ENCODE measurements at places on chromosomes 7 and 10. TPM values are rescaled to one million over a fixed set of nuclear protein-coding genes. Genes with fewer than 3 reads are reported as not detected.

Gene TRIM4
- 38.0 TPM for polyA plus RNA-seq

Gene STEAP4
- polyA plus RNA-seq = 3.3 TPM

Gene ABCC2
- polyA plus RNA-seq = 12.9 TPM

Gene ZNF804B
- 0.64 TPM for polyA plus RNA-seq

Gene KLF14
- 0.99 TPM for polyA plus RNA-seq

Gene ST8SIA6
- 1.5 TPM for polyA plus RNA-seq

Gene HTR5A
- not detected for polyA plus RNA-seq

Gene NACAD
- polyA plus RNA-seq = 9.1 TPM

Gene SCIN
- polyA plus RNA-seq = 136 TPM

Gene DYDC1
- polyA plus RNA-seq = 0.54 TPM

Gene SORCS3
- 4.4 TPM for polyA plus RNA-seq

Gene SFTPD
- 1.5 TPM for polyA plus RNA-seq

Gene CRPPA
- 4.0 TPM for polyA plus RNA-seq

Gene AKR1C3
- polyA plus RNA-seq = 8.6 TPM

Gene DIP2C
- polyA plus RNA-seq = 20.7 TPM

Gene EPDR1
- polyA plus RNA-seq = 22.2 TPM

Gene MINPP1
- polyA plus RNA-seq = 36.8 TPM

Gene NRAP
- not detected for polyA plus RNA-seq

Gene SHH
- polyA plus RNA-seq = 0.22 TPM

Gene DRGX
- 0.06 TPM for polyA plus RNA-seq

Gene ADIRF
- 13.9 TPM for polyA plus RNA-seq

Gene ADRA2A
- polyA plus RNA-seq = 0.45 TPM

Gene PDSS1
- 10.5 TPM for polyA plus RNA-seq

Gene C10orf53
- not detected for polyA plus RNA-seq

Gene AKR1B15
- not detected for polyA plus RNA-seq

Gene DYDC2
- polyA plus RNA-seq = 0.95 TPM

Gene NEUROD6
- not detected for polyA plus RNA-seq

Gene YKT6
- 82.2 TPM for polyA plus RNA-seq

Gene PDZD7
- 1.3 TPM for polyA plus RNA-seq

Gene PBLD
- 93.2 TPM for polyA plus RNA-seq

Gene HGF
- 1.3 TPM for polyA plus RNA-seq

Gene SDK1
- polyA plus RNA-seq = 8.4 TPM

Gene DGKB
- 5.4 TPM for polyA plus RNA-seq

Gene SGCE
- 115 TPM for polyA plus RNA-seq

Gene TAC1
- polyA plus RNA-seq = 1.0 TPM

Gene SPDYE16
- polyA plus RNA-seq = 1.6 TPM

Gene NYAP1
- polyA plus RNA-seq = 1.6 TPM

Gene C1QL3
- 1.2 TPM for polyA plus RNA-seq

Gene SKIDA1
- 3.7 TPM for polyA plus RNA-seq

Gene RBP3
- polyA plus RNA-seq = 0.04 TPM

Gene PROSER2
- polyA plus RNA-seq = 7.8 TPM

Gene MMD2
- polyA plus RNA-seq = 0.14 TPM

Gene AMZ1
- polyA plus RNA-seq = 0.31 TPM

Gene RNF32
- 2.4 TPM for polyA plus RNA-seq

Gene FGF8
- polyA plus RNA-seq = 6.4 TPM

Gene HOGA1
- polyA plus RNA-seq = 28.1 TPM

Gene ABCB1
- polyA plus RNA-seq = 0.79 TPM

Gene IRF5
- polyA plus RNA-seq = 2.8 TPM

Gene ARHGAP12
- polyA plus RNA-seq = 39.4 TPM

Gene HOXA5
- polyA plus RNA-seq = 92.8 TPM

Gene CACNB2
- polyA plus RNA-seq = 3.4 TPM

Gene OR2A42
- 2.0 TPM for polyA plus RNA-seq

Gene ASAH2
- polyA plus RNA-seq = 4.0 TPM

Data from left renal pelvis (tissue), 4 donors.